ENCODE measurements at places on chromosomes 7 and 10.

- H3K27ac ChIP-seq: no peak overlapping the region
- peaks cover 9% of the 10 kb centered on the region for H3K27me3 ChIP-seq
Observed at GRCh38 chr10:104045151-104046089, 40.3 kb downstream of the COL17A1 start.

GRCh38 chr10:32379318-32379949 lies 32.5 kb upstream of the EPC1 start:
- no peak overlapping the region for H3K27ac ChIP-seq
- no peak for DNase-seq
- no peaks in the 10 kb centered on the region for H3K27me3 ChIP-seq
- peaks cover 11% of the 10 kb centered on the region for H3K4me1 ChIP-seq
- peaks cover 1% of the 10 kb centered on the region for H3K36me3 ChIP-seq

- peaks cover 1% of the 10 kb centered on the region for H3K36me3 ChIP-seq
- no peaks in the 10 kb centered on the region for H3K4me1 ChIP-seq
- DNase-seq: no peak
- no peak overlapping the region for H3K4me3 ChIP-seq
- no peak overlapping the region for H3K27ac ChIP-seq
Observed at GRCh38 chr10:69835875-69836730, 34.4 kb downstream of the COL13A1 start.

DNA sequence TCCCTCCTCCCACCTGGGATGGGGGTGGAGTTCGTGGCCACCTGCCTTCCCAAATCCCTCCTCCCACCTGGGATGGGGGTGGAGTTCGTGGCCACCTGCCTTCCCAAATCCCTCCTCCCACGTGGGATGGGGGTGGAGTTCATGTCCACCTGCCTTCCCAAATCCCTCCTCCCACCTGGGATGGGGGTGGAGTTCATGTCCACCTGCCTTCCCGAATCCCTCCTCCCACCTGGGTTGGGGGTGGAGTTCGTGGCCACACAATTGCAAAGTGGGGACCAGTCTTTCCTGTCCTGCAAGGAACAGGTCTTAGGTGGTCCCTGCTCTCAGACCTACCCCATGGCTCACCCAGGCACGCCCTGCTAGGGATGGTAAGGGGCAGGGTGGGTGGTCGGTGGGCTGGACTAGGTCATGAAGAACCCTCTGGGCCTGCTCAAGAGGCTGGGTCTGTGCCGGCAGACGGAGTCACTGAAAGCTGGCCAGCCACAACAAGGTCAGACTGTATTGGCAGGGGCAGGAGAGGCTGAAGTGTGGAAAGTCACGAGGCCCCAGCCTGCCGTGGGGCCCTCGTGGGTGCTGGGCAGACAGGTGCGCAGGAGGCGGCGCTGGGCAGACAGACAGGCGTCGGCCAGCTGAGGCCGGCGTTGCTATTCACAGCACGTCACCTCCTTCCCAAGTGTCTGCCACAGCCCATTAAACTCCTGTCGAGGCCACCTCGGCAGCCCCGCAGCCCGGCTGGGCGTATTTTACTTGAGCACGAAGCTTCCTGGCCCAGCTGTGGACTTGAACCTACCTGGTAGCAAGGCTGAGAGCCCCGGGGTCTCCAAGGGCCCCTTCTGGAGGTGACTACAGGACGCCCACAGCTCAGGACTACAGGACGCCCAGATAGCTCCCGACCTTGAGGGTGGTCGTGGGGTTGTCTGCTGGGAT lies 4.1 kb downstream of the KNDC1 start:
- H3K27ac ChIP-seq: no peak overlapping the region
- peaks cover 18% of the 10 kb centered on the region for H3K27me3 ChIP-seq
- peaks cover 6% of the 10 kb centered on the region for H3K4me1 ChIP-seq
- H3K4me3 ChIP-seq: no peak overlapping the region
- H3K36me3 ChIP-seq: no peaks in the 10 kb centered on the region
- DNase-seq: no peak

- H3K4me3 ChIP-seq: no peak overlapping the region
- H3K27ac ChIP-seq: no peak overlapping the region
- no peaks in the 10 kb centered on the region for H3K4me1 ChIP-seq
- no peaks in the 10 kb centered on the region for H3K36me3 ChIP-seq
Observed at GRCh38 chr7:156034397-156034796, 222.1 kb upstream of the SHH start.

GRCh38 chr7:55121249-55121648 lies 102.4 kb downstream of the EGFR start:
- no peaks in the 10 kb centered on the region for H3K36me3 ChIP-seq
- peaks cover 20% of the 10 kb centered on the region for H3K27me3 ChIP-seq
- H3K4me1 ChIP-seq: no peaks in the 10 kb centered on the region

DNA sequence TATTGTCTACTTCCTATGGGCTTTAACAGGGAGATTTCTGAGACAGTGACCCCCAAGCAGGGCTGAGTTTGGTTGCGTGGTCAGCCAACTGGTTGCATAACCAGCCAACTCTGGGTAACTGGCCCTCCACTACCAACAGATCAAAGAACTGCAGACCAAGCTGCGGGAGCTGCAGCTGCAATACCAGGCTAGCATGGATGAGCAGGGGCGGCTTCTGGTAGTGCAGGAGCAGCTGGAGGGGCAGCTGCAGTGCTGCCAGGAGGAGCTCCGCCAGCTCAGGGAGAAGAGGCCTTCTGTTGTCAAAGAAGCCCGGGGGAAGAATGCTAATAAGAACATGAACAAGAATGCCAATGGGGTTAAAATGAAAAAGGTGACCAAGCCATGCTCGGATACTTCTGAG lies 15.7 kb upstream of the FLNC start:
- no peaks in the 10 kb centered on the region for H3K36me3 ChIP-seq
- DNase-seq: no peak
- H3K4me3 ChIP-seq: no peak overlapping the region
- no peaks in the 10 kb centered on the region for H3K4me1 ChIP-seq

DNA sequence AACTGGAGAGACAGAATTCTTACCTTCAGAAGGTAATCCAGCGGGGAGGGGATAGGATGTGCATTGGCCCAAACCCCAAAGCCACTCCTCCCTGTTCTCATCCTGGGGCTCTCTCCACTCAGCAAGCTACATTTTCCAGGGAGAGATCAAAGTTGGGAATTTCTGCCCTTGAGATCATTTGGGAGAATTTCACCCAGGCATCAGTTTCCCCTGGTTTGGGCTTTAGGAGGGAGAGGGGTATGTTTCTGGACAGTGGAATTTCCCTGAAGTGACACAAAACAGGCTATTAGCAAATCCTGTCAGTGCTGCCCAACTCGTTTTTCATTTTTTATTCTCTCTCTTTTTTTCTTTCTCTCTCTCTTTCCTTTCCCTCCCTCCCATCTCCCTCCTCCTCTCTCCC lies 35.7 kb downstream of the CYP17A1 start:
- DNase-seq: no peak
- H3K4me1 ChIP-seq: peaks cover 28% of the 10 kb centered on the region
- H3K36me3 ChIP-seq: peaks cover 32% of the 10 kb centered on the region
- H3K27ac ChIP-seq: peak overlapping the region; percentile 22

DNA sequence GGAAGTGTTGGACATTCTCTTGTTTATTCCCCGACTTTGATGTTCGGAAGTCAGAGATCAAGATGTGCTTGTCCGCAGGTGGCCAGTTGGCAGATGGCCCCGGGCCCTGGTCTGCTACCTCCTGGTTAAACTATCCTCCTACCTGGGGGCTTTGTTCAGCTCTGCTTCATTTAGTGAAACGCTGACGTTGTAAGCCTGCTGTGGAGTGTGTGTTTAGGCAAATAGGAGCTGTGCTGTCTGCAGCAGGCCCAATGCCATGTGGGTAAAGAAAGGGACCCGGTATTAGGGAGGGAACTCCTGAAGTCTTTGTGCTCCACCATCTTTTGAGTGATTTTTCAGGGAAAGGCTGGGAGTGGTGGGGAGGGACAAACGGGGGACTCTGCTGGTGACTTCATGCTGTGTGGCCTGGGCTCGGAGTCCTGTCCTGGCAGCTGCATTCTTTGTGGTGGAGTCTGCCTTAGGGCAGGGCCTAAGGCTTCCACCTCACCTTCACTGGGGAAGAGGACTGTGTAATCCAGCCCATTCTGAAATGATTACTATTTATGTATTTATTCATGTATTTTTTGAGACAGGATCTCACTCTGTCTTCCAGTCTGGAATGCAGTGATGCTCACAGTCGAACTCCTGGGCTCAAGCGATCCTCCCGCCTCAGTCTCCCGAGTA lies 171.1 kb upstream of the KLF6 start:
- no peak for DNase-seq
- H3K36me3 ChIP-seq: peaks cover 4% of the 10 kb centered on the region
- H3K4me3 ChIP-seq: no peak overlapping the region
- peaks cover 28% of the 10 kb centered on the region for H3K4me1 ChIP-seq
- no peak overlapping the region for H3K27ac ChIP-seq

DNA sequence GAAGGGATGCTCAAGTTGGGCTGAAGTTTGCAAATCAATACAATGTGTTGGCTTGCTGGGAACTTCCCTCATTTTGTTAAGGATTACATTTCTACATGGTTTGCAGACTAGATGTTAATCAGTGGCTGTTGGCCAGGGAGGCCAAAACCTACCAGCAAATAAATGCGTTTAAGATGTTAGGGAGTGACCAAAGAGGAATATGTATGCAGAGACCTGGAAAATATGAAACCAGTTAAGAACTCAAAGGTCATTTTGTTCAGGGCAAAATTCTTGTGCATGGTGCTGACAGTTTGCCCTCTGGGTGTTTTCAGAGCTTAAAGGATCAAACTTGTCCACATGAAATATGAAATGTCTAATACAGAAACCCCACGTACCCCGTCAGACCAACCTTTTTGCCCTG lies 30.3 kb downstream of the GATA3 start:
- no peak overlapping the region for H3K4me3 ChIP-seq
- no peaks in the 10 kb centered on the region for H3K4me1 ChIP-seq
- peaks cover 10% of the 10 kb centered on the region for H3K36me3 ChIP-seq
- no peak overlapping the region for H3K27ac ChIP-seq

DNA sequence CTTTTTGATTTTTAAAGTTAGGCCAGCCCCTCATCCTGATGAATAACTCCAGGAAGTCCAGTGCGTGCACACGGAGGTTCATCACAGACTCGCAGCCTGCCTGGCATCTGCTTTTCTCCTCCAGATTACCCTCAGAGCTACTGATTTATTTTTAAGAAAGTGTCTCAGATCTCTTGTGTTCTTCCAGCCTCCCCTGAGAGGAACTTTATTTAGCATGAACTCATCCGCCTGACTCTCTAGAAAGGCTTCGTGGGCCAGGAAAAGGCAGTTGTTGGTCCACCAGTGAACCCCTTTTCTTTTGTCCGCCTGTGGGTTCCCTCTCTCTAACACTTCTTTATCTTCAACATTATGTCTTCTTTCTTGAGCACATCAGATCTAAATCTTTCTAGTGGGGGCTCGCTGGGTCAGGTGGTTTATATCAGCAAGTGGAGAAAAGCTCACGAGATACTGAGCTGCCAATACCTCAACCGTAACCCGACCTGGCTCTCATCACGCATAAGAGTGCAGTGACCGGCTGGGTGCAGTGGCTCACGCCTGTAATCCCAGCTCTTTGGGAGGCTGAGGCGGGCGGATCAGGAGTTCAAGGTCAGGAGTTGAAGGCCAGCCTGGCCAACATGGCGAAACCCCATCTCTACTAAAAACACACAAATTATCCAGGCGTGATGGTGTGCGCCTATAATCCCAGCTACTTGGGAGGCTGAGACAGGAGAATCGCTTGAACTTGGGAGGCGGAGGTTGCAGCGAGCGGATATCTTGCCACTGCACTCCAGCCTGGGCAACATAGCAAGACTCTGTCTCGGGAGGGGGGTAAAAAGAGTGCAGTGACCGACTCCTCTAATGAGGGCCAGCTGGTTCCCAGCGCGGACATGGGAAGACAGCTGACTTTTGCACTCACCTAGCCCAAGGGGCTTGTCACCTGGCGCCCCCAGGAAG lies 162.3 kb downstream of the CCDC3 start:
- no peaks in the 10 kb centered on the region for H3K4me1 ChIP-seq
- peaks cover 1% of the 10 kb centered on the region for H3K36me3 ChIP-seq
- peaks cover 9% of the 10 kb centered on the region for H3K27me3 ChIP-seq
- no peak overlapping the region for H3K4me3 ChIP-seq
- H3K27ac ChIP-seq: no peak overlapping the region

DNA sequence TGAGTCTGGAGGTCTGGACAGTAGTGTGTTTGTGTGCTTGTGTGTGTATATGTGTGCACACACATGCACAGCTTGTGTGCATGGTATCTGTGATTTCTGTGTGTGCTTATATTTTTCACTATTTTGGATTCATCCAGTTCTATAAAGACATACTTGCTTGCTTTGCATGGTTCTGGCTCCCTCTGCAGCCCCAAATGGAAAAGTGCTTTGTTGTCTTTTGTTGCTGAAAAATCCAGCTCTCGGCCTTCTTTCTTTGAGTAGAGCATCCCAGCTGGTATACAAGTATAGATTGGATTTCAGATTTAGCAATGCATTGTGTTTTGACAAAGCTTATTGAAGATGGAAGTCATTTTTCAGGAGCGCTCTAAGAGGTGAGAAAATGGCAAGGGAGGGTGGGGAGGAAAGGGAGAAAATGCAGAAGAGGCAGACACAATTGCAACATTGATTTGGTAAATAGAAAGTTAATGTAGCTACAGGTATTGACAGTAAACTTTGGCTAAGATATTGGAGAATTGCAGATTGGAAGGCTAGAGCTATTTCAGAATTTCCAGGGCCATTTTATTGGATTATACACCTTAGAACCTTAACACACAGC lies 333.9 kb downstream of the AUTS2 start:
- no peaks in the 10 kb centered on the region for H3K27me3 ChIP-seq
- H3K4me1 ChIP-seq: no peaks in the 10 kb centered on the region
- no peak overlapping the region for H3K4me3 ChIP-seq
- no peaks in the 10 kb centered on the region for H3K36me3 ChIP-seq

DNA sequence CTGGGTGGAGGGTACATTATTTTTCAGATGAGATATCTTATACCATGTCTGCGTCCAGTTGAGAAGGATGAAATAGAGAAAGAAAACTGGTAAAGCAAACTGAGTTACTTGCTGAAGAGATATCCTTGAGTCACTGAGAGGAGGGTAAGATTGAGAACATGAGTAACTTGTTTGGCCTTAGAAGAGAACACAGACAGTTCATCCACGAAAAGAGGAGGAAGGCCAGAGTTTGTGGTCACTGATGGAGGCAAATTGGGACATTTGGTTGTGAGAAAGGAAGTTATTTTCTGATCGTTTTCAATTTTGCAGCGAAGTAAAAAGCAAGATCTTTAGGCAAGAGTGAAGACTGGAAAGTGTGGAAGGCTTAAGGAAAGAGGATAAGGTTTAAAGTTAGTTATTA lies 15.6 kb downstream of the MBL2 start:
- H3K27me3 ChIP-seq: no peaks in the 10 kb centered on the region
- H3K36me3 ChIP-seq: peaks cover 2% of the 10 kb centered on the region
- H3K4me1 ChIP-seq: no peaks in the 10 kb centered on the region
- H3K27ac ChIP-seq: no peak overlapping the region
- DNase-seq: no peak

DNA sequence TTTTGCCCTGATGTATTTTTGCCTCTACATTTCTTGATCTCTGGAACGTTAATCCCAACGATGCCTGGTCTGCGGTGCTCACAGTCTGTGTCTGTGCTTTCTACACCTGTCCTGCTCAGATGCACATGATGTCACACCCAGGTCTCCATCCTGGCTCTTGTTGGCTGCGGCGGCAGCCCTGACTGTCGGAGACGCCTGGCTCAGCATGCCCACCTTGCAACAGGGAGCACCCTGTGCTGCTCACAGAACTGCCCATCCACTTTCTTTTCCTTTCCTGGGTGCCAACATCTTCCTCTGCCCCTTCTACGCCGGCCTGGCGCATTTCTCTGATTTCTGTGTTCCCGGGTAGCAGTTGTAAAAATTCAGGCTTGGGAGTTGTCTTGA lies 106.2 kb downstream of the CUX1 start:
- peaks cover 22% of the 10 kb centered on the region for H3K4me1 ChIP-seq
- DNase-seq: no peak
- H3K4me3 ChIP-seq: no peak overlapping the region
